ENCODE measurements at places on chromosomes 3 and 15.

GRCh38 chr3:157204880-157205279, 44.9 kb upstream of the CCNL1 start:
- DNase-seq: no peak

- DNase-seq: peak; percentile 10
Measured at GRCh38 chr3:189883113-189883753, 237.5 kb downstream of the P3H2 start.

GRCh38 chr3:79249701-79250100, 518.1 kb downstream of the ROBO1 start:
- no peak for DNase-seq

- DNase-seq: no peak
Measured at GRCh38 chr3:39977058-39977794, 167.8 kb downstream of the MYRIP start.

DNA sequence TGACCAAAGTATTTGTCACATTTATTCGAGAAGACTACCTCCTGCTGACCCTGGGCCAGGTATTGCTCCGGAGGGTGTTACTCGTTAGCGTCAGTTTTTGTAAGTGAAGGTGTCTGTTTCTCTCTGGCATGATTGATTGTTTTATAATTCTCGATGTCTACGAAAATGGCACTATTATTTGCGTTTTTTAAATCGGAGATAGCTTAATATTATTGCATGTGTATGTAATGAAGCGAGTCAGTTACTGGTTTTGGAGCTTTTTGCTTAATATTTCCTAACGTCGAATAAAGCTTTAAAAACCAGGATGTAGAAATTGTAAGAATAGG, 439 bp downstream of the DZIP3 start:
- DNase-seq: no peak

DNA sequence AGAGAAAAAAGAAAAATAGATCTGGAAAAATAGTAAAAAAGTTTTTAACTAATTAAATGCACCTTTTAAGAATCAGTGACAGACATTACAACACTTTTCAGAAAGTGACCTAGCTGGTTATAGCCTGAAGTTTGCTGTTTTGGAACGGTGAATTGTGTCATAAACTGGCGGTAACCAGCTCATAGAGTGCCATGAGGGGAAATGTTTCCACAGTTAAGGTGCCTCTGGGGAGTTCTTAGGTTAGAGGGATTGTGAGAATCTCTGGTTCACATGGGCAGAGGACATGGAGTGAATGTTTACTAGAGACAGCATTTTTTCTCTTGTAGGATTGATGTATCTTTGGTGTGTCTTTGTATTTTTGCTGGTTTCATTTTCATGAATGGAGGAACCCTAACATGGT, 2.8 kb downstream of the TBC1D23 start:
- DNase-seq: no peak

DNA sequence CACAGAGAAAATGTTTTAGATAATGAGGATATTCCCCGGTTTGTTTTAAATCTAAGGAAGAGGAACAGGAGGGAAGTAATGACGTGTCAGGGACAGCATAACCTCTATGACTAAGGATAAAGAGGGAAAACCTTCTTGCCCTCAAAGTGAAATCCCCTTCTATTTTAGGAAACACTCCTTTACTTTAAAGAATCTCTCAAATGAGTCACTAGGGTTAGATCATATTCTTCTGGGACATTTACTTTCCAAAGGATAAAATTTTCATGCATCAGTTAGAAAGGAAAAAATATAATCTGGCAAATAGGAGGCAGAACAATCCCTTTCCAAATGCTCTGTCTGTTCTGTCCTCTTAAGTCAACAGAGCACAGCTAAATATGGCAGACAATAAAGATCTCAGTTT, 43.2 kb upstream of the UBE2E2 start:
- no peak for DNase-seq

DNA sequence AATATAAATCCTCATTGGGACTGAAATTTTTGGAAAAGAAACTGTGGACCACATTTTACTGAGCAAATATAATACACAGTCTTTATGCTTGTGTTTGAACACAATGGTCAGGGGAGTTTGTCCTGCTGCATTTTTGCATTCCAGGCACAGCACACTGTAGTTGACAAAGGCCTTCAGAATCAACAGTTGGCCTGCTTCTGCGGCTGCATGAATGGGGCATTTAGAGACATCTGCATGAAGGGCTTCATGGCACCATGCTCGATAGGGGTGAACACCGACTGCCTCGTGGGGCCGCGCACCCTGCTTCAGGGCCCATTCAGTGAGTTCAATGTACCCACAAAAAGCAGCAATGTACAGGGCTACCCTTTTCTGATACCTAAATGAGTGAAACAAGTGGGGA, 15.4 kb upstream of the COMMD2 start:
- no peak for DNase-seq

- DNase-seq: no peak
Measured at GRCh38 chr3:187334904-187335303, 33.3 kb upstream of the RTP4 start.

DNA sequence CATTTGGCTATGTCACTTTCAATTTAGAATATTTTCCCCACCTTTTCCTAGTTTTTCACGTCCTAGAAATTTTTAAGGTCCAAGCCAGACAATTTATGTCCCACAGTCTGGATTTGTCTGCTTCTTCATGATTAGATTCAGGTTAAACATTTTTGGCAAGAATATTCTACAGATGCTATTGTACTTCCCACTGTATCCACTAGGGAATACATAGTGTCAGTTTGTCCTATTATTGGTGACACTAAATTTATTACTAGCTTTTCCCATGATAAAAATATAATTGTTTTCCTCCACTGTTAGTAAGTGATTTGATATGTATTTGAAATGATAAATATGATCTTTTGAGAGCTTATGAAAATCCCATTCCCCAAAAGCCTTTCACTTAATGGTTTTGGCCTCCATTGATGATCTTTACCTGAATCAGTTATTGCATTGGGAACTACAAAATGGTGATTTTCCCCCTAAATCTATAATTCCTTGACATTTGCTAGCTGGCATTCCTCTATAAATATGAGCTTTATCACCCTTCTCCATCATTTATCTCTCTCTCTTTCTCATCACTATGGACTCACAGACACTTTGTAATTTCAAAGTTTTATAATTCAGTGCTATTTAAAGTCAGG, 8.3 kb downstream of the ARL14 start:
- DNase-seq: no peak

Data from GM10248 (cell line).